ENCODE measurements at places on chromosomes 5 and 9.

DNA sequence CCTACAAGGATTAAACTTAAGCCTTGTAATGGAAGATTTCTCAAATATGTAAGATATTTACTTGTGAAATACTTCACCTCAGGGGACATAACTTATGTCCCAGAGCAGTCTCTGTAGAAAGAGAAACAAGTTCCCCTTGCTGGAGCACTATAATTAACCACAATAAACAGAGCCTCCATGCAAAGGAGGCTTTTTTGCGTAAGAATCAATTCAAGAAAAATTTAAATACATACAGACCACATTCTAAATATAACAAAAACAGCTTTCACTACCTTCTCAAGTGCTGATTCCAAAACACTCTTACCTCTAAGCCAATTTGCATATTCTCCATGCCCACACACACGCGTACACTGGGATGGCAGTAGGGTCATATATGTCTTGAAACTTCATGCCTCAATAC lies 30.7 kb upstream of the CCNB1 start:
- DNase-seq = no peak

GRCh38 chr5:40676613-40677343 lies 2.9 kb upstream of the PTGER4 start:
- peak; percentile 77 for DNase-seq

DNA sequence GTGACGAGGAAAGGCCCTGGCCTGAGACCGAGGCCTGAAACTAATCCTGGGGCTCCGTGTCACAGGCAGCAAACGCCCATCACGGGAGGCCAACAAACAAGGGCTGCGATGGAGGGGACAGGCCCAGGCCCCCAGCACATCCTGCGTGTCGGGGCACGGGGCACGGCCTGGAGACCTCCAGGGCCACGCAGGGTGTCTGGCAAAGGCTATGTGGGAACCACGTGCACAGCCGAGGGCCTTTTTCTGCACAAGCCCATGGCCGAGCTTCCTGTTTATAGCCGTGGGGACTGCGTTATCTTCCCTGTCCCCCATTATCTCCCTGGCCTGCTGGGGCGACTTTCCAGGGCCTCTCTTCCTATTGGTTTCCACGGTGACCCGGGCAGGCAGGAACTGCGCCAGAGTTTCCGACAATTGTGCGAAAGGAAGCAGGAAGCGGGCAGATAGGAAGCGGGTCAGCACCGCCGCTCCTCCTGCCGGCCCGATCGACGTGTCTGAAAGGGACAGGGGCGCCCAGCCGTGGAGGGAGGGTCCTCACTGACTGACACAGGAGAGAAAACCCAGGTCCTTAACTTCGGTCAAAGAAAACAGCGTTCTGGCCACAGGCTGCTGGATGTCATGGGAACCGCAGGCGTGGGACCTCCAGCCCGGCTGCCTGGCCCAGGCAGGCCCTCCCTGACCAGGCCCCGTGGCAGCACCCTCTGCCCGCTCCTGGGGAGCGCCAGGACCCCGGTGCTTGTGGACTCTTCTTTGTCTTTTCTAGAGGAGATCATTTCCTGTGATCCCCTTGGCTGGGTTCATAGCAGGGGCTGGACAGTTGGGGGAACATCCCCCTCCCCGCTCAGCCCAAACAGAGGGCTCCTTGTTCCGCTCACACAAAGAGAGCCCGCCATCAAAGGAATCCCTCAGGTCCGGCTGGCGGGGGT lies 29.1 kb upstream of the SEC16A start:
- DNase-seq = no peak

DNA sequence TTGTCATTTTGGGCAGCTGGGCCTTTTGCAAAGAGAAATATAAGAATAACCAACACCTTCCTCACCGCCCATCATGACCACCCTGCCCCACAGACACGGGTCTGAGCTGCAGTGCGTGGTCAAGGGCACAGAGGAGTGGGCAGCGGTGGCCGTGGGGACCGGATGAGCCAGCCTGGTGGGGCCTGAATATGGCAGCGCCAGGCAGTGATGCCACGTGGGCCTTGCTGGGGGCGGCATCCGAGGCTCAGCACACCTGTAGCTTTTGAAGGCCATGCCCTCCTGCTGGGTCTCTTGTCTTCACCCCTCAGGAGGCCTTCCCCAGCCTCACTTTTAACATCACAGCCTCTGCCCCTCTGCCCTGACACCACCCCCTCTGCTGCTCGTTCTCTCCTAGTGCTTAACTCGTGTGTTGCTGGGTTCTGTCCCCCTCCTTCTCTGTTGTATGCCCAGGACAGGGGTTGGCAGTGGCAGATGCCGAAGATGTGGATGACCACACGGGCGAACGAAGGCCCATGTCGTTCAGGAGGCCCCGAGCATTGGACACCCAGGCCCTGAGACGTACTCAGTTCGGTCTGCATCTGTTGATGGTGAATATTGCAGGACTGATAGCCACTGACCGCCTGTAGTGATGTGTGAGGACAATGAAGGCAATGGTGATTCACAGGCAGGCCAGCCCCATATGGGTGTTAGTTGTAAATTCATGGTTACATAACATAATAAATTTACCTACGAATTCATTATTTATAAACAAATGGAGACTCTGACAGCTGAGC lies 46.0 kb downstream of the AHRR start:
- DNase-seq = no peak

DNA sequence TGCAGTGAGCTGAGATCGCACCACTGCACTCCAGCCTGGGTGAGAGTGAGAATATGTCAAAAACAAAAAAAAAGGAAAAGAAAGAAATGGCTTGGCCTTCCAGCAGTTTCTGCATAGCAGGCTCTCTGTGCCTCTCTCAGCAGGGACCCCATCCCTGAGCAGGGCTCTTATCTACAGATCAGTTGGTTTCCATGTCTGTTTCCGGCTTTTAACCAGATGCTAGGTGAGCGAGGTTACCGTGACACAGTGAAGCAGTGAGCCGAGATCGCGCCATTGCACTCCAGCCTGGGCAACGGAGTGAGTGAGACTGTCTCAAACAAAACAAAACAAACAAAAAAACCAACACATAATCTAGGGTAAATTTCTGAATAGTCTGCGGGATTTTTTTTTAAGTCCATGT lies 51.4 kb downstream of the COL5A1 start:
- no peak for DNase-seq
